ENCODE measurements at places on chromosomes 4 and X. TPM values are rescaled to one million over a fixed set of nuclear protein-coding genes. Genes with fewer than 3 reads are reported as not detected.
A peak's percentile ranks its signal among the peaks of the same experiment; 100 is the strongest.

DNA sequence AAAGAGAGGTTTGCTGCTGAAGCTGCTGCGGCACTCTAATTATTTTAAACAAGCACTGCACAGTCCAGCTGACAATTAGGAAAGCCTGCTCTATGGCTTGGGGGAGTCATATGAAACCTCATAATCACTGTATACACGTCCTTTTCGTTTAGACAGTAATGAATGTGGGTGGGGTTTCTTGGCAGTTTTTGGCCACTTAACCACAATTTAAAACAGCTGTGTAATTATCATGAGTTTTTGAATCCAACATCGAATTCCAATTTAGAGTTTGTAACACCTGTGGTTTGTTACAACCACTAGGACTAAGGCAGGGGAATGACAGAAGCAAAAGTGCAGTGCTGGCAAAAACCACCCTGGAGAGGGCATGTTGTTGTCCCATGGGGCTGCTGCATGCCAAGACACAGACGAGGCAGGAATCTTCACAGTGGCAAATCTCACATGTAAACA lies 99.5 kb downstream of the CXXC4 start:
- DNase-seq, result no peak

- DNase-seq, result no peak
Measured at GRCh38 chrX:5852941-5853340, 375.7 kb downstream of the NLGN4X start.

KCND1 gene
- 7.6 TPM for total RNA-seq

GRCh38 chrX:16783452-16783851 lies 2.8 kb upstream of the TXLNG start:
- no peak for DNase-seq

DCTD gene
- 112 TPM for total RNA-seq

DNA sequence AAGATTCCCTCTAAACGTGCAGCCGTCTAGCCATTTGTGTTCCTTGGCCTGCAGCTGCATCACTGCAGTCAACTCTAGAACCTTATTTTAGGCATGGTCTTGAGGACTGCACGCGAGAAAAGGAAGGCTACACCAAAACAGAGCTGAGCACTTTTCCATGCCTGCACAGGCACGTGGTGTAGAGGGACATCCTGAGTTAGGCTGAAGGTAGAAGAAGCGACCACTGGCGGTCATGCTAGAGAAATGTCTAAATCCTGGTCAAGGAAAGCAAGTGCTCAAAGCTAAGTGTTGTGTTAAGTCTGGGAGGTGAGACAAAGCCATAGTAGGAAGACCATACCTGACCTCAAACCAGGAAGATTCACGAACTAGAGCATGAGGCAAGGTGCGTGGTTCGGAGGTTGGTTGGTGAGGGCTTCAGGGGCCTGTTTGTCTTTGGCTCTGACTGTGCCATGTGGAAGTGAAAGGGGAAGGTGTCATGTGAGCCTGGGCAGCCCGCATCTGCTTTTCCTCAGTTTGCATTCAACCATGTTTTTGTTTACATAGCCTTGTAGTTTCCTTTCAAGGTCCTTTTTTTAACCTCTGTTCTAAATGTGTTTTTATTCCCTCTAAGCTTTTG lies 203.8 kb downstream of the AASDH start:
- DNase-seq, result no peak

GRCh38 chr4:2583517-2583916 lies 47.1 kb downstream of the FAM193A start:
- DNase-seq, result no peak

- no peak for DNase-seq
Measured at GRCh38 chr4:33722254-33722653, 2522.1 kb downstream of the ARAP2 start.

DNA sequence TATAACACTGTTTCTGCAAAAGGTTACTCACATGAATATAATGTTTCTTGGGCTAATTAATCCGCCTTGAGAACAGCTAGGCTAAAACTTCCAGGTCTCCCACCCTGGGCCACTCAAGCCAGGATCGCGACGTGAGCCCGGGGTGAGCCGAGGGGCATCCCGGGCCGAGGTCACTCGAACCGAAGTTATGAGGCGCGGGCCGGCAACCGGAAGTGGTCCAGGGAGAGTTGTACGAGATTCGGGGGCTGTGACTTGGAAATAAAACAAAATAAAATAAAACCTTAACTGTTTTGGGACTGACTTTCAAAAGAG lies 317 bp downstream of the CMC4 start:
- no peak for DNase-seq

- DNase-seq, result no peak
Measured at GRCh38 chrX:46306103-46306502, 239.1 kb downstream of the ZNF674 start.

DNA sequence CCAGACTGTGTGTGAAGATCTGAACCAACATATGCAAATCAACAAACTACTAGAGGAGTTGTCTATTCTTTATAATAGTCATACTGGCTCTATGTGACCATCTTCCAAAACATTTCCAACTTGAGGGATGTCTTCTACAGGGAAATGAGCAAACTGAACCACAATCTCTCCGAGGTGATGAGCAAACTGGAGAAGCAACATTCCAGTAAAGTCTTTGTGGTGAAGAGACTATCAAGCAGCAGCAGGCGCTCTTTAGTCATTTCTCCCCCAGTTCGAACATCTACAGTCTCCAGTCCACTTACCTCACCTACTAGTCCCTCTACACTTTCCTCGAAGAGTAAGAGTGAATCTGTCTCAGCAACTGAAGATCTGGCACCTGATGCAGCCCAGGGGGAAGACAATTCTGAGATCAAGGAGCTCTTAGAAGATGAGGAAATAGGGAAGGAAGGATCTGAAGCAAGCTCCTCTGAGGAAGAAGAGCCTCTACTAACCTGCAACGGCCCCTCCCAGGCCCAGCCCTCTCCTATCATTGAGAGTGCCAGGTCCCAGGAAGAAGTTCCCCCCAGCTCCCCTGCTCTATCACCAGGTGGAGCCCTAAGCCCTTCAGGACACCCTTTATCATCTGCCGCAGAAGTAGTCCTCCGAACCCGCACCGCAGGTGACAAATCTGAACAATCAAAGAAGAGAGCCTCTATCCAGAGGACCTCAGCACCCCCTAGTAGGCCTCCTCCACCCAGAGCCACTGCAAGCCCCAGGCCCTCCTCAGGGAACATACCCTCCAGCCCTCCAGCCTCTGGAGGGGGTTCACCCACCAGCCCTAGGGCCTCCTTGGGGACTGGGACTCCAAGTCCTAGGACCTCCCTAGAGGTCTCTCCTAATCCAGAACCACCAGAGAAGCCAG lies 98.1 kb downstream of the HNRNPD start:
- no peak for DNase-seq

DNA sequence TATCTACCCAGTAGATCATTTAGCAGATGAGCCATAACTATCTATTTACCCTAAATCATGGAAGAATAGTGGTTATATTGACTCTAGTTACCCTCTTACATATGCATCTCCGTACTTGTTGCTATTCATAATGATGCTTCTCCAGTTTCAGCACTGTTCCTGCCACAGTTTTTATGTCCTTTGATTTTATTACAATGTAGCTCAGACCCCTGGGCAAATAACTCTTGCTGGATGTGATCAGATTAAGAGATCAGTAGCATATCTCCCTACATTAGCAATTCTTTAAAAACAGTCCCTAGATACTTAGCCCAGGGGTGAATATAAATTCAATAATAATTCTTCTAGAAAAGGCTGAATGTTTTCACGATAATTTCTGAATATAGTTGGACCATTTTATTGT lies 696.5 kb downstream of the ADGRL3 start:
- no peak for DNase-seq

- DNase-seq, result peak; percentile 6
Measured at GRCh38 chrX:119230850-119231249, 5.2 kb upstream of the PGRMC1 start.

GRCh38 chr4:174910271-174910670 lies 7.9 kb upstream of the ADAM29 start:
- no peak for DNase-seq

NPY5R gene
- total RNA-seq, result not detected

WAS gene
- 83.9 TPM for total RNA-seq

DNA sequence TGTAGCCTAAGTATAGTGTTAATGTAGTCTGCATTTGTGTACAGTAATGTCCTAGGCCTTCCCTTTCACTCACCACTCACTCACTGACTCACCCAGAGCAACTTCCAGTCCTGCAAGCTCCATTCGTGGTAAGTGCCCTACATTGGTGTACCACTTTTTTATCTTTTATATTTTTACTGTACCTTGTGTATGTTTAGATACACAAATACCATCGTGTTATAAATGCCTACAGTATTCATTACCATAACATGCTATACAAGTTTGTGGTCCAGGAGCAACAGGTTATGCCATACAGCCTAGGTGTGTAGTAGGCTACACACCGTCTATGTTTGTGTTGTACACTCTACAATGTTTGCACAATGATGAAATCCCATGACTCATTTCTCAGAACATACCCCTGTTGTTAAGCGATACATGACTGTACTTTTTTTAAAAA lies 15.4 kb downstream of the TSPAN5 start:
- no peak for DNase-seq

- no peak for DNase-seq
Measured at GRCh38 chr4:73674451-73674919, 54.2 kb upstream of the RASSF6 start.

DNA sequence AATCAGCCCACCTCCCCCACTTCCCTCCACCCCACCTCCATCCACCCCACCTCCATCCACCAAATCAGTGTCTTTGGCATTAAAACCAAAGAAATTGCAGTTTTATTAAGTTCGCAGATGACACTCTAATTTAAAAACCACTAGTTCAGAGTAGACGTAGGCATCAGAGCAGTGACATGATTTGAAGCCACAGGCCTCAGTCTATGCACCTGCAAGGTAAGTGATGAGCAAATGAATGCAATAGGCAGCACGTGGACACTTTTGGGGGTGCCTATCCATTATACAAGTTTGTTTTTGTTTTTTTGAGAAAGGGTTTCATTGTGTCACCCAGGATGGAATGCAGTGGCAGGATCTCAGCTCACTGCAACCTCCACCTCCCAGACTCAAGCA lies 88.0 kb upstream of the TRIM2 start:
- no peak for DNase-seq

DNA sequence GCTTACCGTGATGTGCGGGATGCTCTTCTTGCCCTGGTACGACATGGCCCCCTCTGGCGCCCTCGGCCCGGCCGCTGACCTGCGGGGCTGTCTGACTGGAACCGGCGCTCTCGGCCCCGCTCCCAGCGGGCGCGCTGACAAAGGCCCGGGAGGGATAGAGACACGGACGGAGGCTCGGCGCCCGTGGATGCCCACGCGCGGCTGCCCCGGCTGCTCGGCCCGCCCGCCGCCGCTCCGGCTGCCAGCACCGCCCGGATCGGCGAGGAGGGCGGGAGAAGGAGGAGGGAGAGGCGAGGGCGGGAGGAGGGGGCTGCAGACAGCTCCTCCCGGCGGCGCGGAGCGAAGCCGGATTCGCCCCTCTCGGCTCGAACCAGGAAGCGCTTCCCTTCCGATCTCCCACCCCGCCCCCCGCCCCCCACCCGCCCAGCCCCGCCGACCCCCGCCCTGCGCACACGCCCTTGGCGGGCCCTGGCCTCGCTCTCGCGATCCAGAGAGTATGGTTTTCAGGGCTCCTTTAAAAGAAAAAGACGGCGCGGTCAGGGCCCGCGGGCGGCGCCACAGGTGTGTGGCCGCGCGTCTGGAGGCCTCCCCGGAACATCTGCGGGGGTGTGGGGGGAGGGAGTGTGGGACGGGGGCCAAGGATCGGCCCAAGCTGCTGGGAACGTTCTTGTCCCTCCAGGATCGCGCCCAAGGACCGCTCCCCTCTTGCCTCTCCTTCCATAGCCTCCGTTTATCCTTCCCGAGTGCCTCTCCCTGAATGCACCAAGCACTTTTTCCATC lies 4.5 kb downstream of the CRMP1 start:
- no peak for DNase-seq

DNA sequence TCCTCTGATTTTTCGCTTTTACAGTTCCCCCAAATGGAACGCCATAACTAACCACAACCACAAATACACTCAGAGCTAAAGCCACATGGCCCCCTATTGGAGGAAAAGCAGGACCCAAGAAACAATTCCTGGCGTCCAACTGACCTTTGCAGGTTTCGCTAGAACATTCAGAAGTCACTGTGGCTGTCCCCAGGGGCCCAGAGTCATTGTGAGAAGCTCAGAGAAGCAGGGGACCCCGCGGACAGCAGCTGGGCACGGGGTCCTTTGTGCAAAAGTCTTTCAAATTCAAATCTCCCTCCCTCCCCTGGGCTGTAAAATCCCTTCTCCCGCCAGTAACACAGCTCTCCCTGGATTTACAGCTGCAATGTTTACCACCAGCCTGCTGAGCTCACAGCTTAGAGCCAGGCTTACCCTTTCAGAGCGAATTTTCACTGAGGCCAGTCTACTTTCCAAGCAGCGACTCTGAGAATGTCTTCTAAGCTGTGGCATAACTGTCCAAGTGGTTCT lies 214.8 kb downstream of the CRLF2 start:
- no peak for DNase-seq

- DNase-seq, result no peak
Measured at GRCh38 chr4:133969202-133969848, 232.3 kb downstream of the PABPC4L start.

DNA sequence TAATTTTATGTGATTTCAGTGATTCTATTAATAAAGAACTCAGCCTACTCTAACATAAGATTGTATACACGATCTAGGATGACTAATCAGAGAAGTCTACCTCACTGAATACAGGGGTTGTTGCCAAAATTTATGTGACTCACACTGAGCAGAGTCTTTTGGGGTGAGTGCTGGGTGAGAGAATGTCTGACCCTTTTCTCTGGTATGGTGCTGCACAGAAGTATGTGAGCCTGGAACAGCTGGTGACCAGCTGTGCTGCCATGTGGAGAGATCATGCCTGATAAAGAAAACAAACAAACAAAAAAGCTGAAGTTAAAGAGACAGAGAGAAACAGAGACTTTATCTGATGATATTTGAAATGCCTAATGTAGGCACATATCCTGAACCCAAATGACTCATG lies 618.1 kb upstream of the GRIA3 start:
- no peak for DNase-seq

FGA gene
- total RNA-seq, result not detected
